ENCODE measurements at places on chromosomes 1 and 21. TPM values are rescaled to one million over a fixed set of nuclear protein-coding genes. Genes with fewer than 3 reads are reported as not detected.

The GBP2 gene
- total RNA-seq, result 2.7 TPM

The KRTAP19-3 gene
- not detected for total RNA-seq

The C4BPB gene
- not detected for total RNA-seq

The HHIPL2 gene
- total RNA-seq, result 0.08 TPM

The KLF17 gene
- not detected for total RNA-seq

The ADAMTS1 gene
- 27.1 TPM for total RNA-seq

The ECM1 gene
- total RNA-seq, result 6.0 TPM

The UMODL1 gene
- total RNA-seq, result not detected

The RXRG gene
- total RNA-seq, result not detected

The MYBPH gene
- total RNA-seq, result not detected

The USP21 gene
- total RNA-seq, result 12.6 TPM

The YBEY gene
- total RNA-seq, result 19.4 TPM

The AMY1C gene
- not detected for total RNA-seq

The C4BPA gene
- total RNA-seq, result not detected

The RXFP4 gene
- not detected for total RNA-seq

The PDPN gene
- total RNA-seq, result 12.2 TPM

The OR10J1 gene
- not detected for total RNA-seq

The HSD3B1 gene
- total RNA-seq, result not detected

The PCSK9 gene
- 4.5 TPM for total RNA-seq

The ETV3L gene
- total RNA-seq, result not detected

The CFHR3 gene
- not detected for total RNA-seq

The RGS13 gene
- not detected for total RNA-seq

The RORC gene
- total RNA-seq, result 0.17 TPM

The TMEM269 gene
- total RNA-seq, result 0.04 TPM

The CAPN8 gene
- total RNA-seq, result not detected
